ENCODE measurements at places on chromosomes 16 and 17. TPM values are rescaled to one million over a fixed set of nuclear protein-coding genes. Genes with fewer than 3 reads are reported as not detected.

DNA sequence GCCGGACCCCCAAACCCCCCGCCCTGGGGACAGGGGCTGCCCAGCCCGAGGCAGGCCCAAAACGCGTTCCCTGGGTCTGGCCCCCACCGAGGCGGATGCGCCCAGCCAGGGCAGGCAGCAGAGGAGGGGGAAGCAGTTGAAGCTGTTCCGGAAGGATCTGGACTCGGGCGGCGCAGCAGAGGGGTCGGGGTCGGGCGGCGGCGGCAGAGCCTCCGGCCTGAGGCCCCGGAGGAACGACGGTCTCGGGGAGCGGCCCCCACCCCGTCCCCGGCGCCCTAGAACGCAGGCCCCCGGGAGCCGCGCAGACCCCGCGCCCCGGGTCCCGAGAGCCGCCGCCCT is 22.9 kb upstream of the ZFPM1 start:
- no peak for DNase-seq

- no peak for DNase-seq
Observed at GRCh38 chr17:64630309-64631223, 31.5 kb downstream of the SMURF2 start.

DNA sequence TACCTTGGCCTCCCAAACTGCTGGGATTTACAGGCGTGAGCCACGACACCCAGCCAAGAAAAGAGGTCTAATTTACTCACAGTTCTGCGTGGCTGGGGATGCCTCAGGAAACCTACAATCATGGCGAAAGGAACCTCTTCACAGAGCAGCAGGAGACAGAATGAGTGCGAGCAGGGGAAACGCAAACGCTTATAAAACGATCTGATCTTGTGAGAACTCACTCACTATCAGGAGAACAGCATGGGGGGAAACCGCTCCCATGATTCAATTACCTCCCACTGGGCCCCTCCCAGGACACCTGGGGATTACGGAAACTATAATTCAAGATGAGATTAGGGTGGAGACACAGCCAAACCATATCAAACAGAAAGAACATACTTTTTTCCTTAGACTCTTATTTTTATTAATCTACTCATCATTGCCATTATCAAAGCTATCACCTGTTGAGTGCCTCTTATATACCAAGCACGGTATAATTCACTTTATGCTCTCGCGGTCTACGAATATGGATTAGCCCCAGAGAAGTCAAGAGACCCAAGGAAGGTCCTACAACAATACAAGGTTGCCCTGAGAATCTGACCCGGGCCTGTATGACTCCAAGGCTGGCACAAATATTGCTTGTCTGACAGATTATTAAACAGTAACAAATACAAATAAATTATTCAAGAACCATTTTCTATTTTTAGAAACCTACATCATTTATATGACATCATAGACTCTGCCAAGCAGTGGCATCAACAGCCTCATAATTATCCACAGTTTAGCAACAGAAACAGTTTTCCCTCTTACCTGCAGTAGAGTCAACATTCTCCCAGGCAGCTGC is 2.4 kb downstream of the POLR3K start:
- DNase-seq = no peak

DNA sequence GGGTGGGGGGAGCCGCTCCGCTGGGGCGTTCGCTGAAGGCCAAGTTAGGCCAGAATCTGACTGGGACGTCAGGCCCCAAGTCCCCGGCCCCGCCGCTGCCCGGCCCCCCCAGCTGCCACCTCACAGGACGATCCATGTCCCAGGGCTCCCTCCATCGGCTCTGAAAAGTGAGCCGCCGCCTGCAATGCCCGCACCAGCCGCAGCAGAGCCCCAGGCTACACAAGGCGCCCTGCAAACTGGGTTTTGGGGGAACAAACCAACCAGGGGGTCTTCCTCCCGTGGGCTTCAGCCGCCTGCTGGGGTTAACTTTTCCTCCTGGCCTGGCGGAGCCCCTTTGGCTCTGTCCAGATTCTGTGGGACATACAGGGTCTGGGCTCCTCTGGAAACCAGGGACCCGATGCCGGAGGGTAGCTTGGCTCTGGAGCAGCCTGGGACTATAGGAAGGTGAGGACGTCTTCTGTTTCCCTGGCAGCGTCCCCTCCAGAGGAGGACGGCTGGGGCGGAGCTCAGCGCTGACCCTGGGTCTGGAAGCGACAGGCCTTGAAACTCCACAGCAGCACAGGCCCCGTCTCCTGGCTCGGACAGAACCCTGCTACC is 835 bp downstream of the NME4 start:
- peak; percentile 55 for DNase-seq

DNA sequence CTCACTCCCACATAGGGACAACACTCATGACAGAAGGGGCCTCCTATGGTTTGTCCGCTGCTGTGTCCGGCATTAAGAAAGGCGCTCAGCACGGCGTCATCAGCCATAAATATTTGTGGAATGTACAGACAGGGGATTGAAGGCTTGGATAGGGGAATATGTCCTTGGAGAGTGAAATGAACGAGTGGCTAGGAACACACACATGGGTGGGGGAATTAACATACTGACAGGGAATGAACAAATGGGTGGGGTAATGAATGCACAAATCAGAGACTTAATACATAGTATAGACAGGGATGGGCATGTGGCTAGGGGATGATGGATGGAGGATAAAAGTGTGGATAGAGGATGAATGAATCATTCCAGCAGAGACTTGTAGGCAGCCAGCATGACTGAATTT is 154.0 kb upstream of the HSBP1 start:
- no peak for DNase-seq

- DNase-seq = no peak
Observed at GRCh38 chr17:79558091-79558900, 52.6 kb downstream of the RBFOX3 start.

DNA sequence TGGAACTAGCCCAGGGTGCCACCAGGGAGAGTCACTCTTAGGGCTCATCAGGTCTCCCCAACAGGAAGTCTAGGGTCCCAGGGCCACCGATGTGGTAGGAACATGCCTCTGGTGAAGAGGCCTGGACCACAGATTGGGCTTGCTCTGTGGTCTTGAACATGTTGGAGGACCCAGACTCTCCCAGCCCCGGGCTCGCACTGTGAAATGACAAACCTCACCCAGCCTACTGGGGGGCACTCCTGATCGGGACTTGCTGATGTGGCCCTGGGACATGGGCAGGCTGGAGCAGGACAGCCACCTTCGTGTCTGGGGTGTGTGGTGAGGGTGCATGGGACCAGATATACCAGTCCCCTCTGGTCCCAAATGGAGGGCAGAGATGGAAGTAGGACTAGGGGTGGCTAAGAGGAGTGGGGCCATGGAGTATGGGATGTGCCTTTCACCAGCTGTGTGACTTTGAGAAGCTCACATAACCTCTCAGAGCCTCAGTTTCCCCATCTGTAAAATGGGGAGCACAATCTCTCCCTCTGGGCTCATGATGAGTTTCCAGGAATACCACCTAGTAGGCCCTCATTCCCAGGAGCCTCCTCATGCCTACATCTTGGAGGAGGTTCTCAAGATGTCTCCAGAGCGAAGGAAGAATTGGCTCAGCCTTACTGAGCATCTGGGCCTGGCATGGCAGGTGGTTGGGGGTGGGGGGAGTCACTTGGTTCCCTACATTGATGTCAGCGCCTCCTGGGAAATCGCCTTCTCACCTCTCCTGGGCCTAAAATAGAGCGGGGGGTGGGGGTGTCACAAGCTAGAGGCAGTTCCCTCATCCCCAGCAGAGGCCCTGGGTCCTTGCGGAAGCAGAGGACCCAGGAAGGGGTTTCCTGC is 1.5 kb upstream of the ADAM11 start:
- no peak for DNase-seq

- no peak for DNase-seq
Observed at GRCh38 chr17:49894761-49895160, 46.9 kb upstream of the TAC4 start.

DNA sequence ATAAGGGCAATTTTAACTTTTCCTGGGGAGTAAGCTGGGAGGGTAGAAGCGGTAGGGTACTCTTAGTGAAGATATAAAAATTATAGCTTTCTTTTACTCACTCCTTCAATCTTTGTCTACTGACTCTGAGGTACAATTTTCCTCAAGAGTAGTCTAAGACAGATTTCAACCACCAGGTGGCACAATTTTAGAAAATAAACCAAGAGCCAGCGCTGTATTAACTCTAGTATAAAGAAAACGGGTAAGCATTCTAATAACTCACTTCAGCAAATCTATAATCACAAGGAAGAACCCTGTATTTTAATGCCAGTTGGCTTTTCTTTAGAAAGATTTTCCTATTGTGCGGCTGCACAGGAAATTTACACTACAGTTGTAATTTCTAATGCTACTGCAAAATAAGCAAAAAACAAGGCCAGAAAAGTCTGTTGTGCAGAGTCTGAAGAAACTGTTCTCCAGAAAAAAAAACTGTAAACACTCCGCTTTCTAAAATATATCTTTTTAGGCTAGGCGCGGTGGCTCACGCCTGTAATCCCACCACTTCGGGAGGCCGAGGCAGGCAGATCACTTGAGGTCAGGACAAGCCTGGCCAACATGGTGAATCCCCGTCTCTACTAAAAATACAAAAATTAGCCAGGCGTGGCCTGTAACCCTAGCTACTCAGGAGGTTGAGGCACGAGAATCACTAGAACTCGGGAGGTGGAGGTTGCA is 1.9 kb downstream of the CMC2 start:
- DNase-seq = peak; percentile 18

GRCh38 chr16:81497690-81498089 is 53.1 kb downstream of the CMIP start:
- no peak for DNase-seq

- DNase-seq = no peak
Observed at GRCh38 chr17:37466471-37466870, 23.2 kb upstream of the DUSP14 start.

DNA sequence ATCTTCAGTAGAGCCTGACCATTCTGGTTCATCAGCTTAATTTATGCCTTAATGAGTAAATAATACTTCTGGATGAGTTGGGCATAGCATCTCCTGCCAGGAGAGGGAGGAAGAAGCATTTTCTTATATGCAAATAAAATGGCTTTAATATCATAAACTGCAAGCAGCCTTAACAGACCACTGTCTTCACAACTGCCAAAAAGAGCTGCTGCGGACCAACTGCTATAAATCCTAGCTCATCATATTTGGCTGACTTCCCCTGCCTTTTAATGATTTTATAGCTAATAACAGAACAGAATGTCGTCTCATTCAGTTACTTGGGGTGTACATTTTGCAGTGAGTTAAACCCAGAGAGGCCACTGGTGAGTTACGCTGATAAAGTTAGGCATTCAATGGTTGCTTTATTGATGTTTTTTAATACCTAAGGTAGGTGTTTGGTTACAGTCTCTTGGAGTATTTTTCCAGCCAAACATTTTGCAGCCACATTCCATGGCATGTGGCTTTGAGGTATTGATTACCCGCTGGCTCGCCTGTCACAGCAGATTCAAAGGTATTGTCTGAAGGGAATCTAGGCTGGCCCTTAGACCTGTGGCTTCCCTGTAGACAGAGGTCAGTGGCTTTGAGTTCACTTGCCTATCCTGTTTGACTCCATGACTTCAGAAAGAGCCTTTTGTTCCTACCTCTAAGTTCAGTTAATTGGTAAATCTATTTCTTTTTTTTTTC is 16.4 kb downstream of the FAM20A start:
- DNase-seq = no peak

GRCh38 chr17:5948811-5949210 is 121.4 kb upstream of the WSCD1 start:
- DNase-seq = no peak

DNA sequence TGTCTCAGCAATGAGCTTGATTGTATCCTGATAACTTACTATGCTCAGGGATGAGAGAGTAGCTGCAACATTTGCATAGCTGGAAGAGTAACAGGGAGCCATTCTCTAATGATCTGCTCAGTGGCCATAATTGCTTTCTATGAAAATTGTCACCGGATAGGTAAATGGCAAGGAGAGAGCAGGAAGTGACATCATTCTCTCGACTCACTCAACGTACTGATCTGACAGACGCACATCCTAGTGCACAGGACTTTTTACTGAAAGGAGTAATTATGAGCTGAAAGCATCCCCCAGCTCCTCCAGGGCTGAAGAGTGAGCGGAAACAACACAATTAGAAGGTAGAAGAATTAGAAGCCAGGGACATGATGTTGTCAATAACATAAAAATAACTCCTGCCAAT is 71.8 kb downstream of the IRX5 start:
- DNase-seq = no peak

- DNase-seq = no peak
Observed at GRCh38 chr17:61310590-61310989, 89.1 kb upstream of the TBX2 start.

DNA sequence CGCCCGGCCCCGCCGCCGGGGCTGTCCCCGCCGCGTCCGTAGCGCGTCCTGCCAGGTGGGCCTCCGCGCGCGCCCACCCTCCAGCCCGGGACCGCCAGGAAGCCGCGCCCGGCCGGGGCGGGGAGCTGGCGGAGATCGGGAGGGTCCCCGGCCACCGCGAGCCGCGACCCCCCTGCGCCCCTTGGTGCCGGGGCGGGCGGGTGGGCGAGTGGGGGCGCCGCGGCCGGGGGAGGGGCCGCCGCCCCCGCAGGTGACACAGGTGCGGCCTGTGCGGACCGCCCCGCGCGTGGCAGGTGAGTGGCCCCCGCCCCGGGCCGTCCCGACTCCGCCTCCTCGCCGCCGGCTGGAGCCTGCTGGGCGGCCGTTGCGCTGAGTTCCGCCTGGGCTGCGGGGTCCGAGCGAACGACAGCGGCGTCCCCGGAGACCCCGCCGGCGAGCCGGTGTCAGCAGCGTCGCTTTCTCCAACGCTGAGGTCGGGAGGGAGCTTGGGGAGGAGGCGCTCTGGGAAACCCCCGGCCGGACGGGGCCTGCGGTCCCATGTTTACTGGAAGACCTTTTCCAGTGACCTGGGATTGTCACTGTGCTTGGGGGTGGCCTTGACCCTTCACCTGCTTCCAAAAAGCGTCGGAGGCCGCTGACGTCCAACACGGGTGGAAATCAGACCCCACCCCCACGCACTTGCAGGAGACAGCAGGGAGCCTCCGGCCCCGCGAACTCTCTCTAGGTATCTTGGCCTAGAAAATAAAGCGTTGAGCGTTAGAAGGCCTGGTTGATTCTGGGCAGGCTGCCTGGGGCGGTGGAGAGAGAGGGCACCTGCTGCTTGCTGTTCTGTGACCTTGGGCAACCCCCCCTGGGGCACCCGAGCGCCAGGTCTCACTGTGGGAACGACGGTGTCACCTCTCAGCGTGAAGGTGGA is 542 bp downstream of the KLHL36 start:
- peak; percentile 64 for DNase-seq

GRCh38 chr16:71282943-71283342 is 6.3 kb downstream of the CMTR2 start:
- no peak for DNase-seq

DNA sequence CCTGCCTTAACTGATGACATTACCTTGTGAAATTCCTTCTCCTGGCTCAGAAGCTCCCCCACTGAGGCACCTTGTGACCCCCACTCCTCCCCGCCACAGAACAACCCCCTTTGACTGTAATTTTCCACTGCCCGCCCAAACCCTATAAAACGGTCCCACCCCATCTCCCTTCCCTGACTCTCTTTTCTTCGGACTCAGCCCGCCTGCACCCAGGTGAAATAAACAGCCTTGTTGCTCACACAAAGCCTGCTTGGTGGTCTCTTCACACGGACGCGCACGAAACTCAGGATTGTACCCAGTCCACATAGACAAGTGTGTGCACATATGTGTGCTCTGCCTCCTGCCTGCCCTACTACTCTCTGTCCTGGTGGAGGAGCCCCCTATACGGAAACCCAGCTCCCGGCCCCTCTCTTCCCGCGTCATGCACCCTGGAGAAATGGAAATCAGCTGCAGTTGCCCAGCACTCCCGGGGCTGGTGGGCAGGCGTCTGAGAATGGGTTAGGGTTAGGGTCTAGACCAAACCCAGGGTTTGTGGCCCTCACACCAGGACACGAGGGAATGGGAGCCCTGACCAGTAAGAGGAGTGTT is 2.4 kb upstream of the RHBDF1 start:
- DNase-seq = no peak

C16orf54 gene
- 25.2 TPM for total RNA-seq

SUPT6H gene
- total RNA-seq = 65.9 TPM

HIGD1B gene
- total RNA-seq = not detected

GFOD2 gene
- 12.6 TPM for total RNA-seq

CA7 gene
- total RNA-seq = not detected

All from activated CD4-positive, alpha-beta memory T cell treated with anti-CD3 and anti-CD28 coated beads for 36 hours (primary cell).